ENCODE measurements at places on chromosomes 5 and 9.
A peak's percentile ranks its signal among the peaks of the same experiment; 100 is the strongest.

- no peak for DNase-seq
Measured at GRCh38 chr9:109110329-109111021, 9.3 kb downstream of the TMEM245 start.

GRCh38 chr9:18980189-18980588 lies 52.8 kb downstream of the SAXO1 start:
- DNase-seq, result no peak

DNA sequence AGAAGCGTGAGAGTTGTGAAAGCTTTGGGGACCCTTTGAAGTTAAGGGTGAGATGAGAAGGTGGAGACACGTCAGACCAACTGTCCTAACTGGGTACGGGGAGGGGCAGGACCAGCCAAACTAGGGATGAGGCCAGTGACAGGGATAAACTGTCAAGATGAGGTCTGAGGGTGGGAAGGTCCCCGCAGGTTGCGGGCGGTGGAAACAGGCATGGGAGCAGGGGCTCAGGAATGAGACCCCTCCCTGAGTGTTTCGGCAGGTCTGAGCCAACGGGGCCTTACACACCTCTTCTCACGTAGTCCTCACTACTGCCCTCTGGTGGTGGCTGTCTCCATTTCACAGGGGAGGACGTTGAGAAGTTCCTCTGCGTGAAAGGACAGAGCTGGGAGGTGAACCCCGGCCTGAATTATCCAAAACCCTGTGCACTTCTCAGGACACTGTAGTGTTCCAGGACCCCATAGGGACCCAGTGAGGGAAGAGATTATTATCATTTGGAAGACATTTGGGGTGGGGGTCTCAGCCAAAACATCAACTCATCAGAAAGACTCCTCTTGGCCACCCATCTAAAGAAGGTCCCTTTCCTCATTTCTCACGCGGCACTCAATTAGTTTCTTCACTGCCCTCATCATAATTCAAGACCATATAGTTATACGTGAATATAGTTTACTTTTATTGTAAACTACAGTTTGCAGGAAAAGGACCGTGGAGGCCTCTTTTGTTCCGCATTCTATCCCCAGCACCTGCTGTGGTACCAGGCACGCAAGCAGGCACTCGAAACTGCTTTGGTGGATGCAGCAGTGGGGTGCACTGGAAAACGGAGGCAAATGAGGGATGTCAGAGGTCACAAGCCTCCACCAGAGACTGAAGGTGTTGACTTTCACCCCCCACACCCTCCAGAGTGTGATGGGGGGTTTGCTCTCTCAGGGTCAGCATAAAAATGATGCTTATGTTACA lies 21.7 kb upstream of the NANS start:
- DNase-seq, result peak; percentile 96

- DNase-seq, result no peak
Measured at GRCh38 chr5:153696256-153696655, 205.8 kb downstream of the GRIA1 start.

GRCh38 chr5:97627272-97627671 lies 444.2 kb upstream of the RIOK2 start:
- no peak for DNase-seq

DNA sequence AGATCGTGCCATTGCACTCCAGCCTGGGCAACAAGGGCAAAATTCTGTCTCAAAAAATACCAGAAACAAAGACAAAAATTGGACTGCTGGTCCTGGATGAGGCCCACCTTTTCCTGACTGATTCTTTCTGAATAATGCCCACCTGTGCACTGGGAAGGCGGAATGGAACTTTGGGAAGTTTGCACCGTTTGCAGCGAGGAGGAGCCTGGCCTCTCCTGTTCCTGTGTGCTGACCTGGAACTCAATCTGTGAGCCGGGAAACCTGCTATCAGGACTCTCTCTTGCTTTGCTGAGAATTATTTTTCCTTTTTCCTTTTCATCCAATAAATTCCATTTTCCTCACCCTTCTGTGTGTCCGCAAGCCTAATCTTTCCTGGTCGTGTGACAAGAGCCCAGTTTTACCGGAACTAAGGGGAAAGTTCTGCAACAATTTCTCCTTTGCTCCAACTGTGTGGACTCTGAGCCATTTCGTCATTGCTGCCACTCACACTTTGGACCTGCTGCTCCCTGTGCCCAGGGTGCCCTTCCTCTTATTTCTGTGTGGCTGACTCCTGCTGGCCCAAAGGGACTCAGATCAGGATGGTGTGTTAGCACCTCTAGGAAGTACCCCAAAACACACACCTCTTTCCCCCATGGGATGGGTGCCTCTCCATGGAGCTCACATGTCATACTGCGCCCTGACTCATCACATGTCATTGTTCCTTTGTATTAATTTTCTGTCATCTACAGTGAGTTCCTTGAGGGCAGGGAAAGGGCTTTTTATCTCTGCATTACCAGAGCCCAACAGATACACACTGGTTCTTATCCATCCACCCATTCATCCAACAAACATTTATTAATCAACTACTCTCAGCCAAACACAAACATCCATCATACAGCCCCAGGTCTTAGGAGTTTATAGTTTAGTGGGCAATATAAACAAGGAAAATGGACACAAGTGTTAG lies 4.7 kb upstream of the GLRX start:
- DNase-seq, result no peak

DNA sequence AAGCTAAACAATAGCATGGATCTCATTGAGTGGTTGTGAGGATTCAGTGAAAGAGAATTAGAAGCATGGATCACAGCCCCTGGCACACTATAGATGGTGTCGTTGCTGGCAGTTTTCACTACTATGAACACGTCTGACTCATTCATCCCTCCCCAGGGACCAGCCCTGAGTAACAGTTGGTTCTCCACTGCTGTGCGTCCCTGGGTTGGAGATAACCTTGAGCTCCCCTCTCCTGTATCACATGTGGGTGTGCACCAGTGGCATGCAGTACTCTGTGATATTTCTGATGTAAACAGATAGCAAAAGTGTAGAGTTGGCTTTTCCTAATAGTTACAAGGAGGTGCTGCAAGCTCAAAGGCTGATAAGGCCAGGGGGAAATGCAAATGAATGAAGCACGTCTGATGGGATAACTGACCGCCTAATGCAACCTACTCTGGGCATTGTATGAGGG lies 8.8 kb upstream of the LCP2 start:
- DNase-seq, result no peak

- no peak for DNase-seq
Measured at GRCh38 chr9:68949271-68950000, 64.5 kb downstream of the PRKACG start.

Data from stimulated activated CD4-positive, alpha-beta T cell treated with anti-CD3 and anti-CD28 coated beads, Interleukin-4, amount 100 ng/mL, for 48 hours (primary cell).